K562 (cell line): ENCODE measurements at places on chromosomes 6 and 20. TPM values are rescaled to one million over a fixed set of nuclear protein-coding genes. Genes with fewer than 3 reads are reported as not detected.

GRCh38 chr6:120493505-120493904 is 840.8 kb downstream of the TBC1D32 start:
- DNase-seq = no peak

DNA sequence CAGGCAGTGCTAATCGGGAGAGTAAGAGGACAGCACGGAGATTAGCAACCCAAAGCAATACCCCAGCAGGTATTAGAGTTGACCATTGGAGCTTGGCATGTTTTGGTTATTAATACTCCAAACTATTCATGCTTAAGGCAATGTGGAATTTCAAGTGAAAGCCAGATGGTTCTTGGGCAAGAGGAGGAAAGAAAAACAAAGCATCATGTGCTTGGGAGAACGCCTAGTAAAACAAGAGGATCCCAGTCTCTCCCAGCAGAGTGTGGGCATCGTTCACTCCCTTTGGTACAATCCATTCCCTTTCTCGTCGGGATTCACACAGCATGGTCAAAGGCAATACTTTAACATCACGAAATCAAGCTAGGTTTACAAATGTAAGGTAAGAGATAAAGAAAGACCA is 349.8 kb downstream of the PRKN start:
- DNase-seq = no peak

DNA sequence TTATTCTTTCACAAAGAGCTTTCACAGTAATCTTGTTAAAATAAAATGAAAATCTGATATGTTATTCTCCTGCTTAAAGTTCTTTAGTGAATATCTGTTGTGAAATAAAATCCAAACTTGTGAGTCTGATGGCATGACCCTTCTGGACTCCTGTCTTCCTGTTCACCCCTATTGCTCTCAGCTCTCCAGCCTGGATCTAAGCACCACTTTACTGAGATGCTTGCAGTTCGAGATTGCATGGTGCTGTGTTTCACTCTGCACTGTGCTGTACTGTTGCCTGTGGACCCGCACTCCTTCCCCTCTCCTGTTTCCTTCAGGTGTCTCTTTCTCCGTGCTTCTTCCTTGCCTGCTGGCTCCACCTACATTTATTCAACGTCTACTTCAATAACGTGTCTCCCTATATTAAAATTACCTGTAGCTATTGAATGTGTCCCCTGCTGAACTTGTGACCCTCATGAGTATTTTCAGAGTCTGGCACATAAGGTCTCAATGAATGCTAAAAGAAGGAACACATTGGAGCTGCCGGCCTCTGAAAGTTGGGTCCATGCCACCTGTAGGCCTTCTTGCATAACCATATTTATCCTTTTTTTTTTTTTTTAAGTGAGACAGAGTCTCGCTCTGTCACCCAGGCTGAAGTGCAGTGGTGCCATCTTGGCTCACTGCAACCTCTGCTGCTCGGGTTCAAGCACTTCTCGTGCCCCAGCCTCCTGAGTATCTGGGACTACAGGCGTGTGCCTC is 100.1 kb downstream of the ARID1B start:
- DNase-seq = no peak

DNA sequence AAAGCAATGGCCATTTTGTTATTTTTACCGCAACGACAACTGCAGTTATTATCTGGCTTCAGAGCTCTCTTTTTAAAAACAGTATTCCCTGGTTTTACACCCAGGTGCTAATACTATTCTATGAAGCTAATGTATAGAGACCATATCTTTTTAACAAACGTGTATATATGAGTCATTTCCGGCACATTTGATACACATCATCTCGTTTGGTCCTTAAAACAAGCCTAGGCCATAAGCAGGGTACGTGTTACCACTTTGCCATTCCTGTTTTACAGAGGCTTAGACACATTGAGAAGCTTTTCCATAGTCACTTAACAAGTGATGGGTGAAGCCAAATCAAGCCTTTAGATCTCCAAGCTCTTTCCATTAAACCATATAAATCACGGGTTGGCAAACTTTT is 5.5 kb downstream of the TRAF3IP2 start:
- DNase-seq = no peak

- peak; percentile 63 for DNase-seq
These were observed 30.8 kb downstream of the CD164 start for GRCh38 chr6:109351231-109352130.

- DNase-seq = no peak
These were observed 20.7 kb upstream of the ELOVL2 start for GRCh38 chr6:11064836-11065235.

GRCh38 chr6:72382602-72383529 is 239.0 kb upstream of the KCNQ5 start:
- no peak for DNase-seq

- DNase-seq = peak; percentile 81
These were observed 203.7 kb downstream of the NFATC2 start for GRCh38 chr20:51338692-51339440.

GRCh38 chr6:36649701-36650484 is 28.6 kb upstream of the CDKN1A start:
- no peak for DNase-seq

DNA sequence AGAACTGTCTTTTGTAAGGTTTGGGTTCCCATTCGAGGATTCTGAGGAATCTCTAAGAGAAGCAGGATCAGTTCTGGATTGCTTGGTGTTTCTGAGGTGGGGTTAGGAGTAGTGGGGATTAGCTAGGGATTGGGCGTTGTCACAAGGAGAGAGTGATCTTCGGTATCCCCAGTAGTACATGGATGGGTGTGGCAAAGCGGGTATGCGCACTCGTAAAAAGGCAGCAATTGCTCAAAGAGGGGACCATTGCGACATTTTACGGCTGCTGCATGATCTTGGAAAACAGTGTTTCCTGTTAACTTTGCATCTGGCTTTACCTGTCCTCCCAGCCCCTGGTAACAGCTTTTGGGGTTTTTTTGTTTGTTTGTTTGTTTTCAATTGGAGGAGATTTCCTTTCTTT is 9.7 kb upstream of the ZSCAN9 start:
- peak; percentile 36 for DNase-seq

DNA sequence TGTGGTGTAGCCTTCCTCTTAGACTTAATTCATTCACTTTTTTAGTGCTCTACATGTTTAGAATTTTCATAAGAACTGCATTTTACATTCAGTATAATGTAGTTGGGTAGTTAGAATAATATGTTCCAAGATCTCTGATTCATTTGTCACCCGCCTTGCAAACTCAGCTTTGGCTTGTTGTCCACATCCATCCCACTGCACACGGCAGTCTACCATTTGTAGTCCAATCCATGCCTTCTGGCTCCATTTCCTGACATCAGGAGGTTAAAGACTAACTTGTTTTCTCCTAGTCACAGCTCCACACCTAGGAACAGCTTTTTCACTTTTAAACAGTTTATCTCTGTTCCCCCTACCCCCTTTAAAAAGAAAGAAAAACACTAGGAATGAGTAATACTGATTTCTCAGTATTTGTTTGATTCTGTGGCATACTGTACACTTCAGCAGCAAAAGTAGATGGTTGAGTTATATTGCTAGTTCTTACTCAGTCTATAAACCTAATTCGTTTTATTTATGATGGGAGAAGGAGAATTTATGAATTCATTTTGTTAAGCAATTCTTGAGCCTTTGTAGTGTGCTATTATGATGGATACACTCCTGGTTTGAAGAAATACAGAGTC is 180.9 kb downstream of the ARID1B start:
- no peak for DNase-seq

GRCh38 chr20:16014436-16014835 is 558.8 kb downstream of the KIF16B start:
- no peak for DNase-seq

- no peak for DNase-seq
These were observed 59.1 kb upstream of the BHLHE23 start for GRCh38 chr20:63065911-63066310.

GRCh38 chr6:28135393-28135792 is 6.3 kb upstream of the ZKSCAN8 start:
- peak; percentile 32 for DNase-seq

- DNase-seq = no peak
These were observed 76.8 kb upstream of the CD93 start for GRCh38 chr20:23162887-23163286.

DNA sequence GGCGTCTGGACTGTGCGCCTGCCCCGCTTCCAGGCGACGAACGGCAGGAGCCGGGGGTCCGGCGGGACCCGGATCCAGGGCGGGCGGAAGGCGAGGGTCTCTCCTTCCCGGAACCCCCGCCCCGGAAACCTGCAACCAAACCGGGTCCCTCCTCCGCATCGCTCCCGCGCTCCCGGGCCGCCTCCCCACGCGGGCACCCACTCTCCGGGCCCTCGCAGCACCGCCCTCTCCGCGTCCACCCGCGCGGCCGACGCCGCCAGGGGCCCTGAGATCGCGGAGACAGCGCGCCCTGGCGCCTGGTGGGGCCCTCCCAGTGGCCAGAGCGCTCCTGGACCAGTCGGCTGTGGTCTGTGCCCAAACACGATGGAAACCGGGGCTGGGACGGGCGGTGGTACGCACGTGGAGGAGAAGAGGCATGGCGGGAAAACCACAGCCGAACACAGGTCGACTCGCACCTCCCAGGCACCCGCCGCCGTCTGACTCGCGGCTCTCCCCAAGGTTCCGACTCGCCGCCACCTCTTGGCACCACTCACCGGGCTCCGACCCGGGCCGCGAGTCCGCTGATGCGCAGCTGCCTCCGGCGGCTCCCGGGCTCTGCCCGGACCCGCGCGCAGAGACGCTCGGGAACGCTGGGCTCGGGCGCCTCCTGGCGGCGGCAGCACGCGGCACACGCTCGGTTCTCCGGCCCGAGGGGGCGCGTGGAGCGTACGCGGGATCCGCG is 7.9 kb downstream of the NKX2-2 start:
- DNase-seq = peak; percentile 80

DNA sequence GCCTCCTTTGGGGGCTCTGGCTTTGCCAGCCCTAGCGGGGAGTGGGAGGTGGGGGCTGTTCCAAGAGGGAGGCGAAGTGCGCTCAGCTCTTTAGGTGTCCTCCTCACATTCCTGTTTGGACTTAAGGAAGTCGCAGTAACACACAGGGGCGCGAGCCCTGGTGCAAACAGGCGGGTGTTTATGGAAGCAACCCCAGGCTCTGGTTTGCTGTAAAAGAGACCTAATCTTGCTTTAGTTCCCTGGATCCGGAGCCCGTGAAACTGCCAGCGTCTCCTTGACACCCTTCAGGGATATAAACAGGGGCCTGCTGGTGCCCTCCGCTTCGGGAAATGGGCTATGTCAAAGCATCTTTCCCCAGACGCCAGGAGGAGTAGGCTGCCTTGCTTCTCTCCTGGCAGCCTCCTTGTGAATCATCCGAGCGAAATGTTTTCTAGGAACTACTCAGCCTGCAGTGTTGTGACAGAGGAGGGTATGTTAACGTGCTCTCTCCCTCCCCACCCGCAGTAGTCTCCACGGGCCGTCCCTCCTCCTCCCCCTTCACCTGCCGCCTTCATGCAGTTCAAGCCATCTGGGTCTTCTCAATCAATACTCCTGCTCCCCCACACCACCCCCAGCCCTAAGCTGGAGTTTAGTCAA is 168.0 kb upstream of the LRFN2 start:
- DNase-seq = no peak

DNA sequence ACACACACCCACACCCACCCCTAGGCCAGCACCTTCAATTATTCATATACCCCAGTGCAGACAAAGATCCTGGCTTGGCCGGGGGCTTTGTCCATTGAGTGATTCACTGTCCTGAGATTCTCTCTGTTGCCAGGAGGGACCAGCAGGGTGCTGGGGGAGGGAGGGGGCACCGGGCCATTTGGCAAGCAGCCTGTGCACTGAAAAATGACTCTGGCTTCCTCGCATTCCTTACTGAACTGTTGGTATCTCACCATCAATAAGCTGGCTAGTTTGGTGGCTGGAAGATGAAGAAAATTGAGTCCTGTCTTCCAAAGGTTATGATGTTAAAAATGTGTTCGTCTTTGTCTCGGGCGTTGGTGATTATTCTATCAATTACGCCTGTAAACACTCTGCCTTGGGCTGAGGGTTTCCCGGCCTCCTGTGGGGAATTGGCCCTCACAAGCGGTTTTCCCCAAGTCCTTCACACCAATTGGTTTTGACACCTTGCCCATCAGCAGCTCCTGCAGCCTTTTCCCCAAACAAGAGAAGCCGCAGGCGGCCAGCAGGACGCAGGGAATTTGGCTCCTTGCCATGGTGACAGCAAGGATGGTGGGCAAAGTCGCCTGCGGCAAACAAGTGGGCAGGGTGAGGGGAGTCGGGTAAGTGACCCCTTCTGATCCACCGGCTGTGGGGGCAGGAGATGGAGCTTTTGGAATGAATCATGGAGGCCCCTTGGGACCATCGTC is 4.9 kb downstream of the VSTM2L start:
- DNase-seq = no peak

DNA sequence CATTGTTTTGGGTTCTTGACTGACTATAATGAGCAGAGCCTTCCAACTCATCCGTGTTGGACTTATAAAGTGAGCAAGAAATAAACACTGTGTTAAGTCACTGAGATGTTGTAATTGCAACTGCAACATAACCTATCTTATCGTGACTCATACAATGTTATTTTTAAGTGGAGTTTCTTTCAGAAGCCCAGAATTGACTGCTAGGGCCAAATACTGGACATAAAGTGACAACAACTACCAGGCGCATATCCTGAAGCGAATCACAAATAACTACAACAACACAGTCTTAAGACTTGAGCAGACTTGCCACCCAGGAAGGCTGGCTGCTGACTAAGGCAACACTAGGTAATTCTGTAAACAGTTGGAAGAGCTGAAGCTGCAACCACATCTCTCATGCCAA is 326.6 kb downstream of the COL12A1 start:
- no peak for DNase-seq

- DNase-seq = no peak
These were observed 91.4 kb downstream of the CD83 start for GRCh38 chr6:14209000-14209399.

- DNase-seq = no peak
These were observed 121.2 kb downstream of the SIM1 start for GRCh38 chr6:100343316-100344077.

DNA sequence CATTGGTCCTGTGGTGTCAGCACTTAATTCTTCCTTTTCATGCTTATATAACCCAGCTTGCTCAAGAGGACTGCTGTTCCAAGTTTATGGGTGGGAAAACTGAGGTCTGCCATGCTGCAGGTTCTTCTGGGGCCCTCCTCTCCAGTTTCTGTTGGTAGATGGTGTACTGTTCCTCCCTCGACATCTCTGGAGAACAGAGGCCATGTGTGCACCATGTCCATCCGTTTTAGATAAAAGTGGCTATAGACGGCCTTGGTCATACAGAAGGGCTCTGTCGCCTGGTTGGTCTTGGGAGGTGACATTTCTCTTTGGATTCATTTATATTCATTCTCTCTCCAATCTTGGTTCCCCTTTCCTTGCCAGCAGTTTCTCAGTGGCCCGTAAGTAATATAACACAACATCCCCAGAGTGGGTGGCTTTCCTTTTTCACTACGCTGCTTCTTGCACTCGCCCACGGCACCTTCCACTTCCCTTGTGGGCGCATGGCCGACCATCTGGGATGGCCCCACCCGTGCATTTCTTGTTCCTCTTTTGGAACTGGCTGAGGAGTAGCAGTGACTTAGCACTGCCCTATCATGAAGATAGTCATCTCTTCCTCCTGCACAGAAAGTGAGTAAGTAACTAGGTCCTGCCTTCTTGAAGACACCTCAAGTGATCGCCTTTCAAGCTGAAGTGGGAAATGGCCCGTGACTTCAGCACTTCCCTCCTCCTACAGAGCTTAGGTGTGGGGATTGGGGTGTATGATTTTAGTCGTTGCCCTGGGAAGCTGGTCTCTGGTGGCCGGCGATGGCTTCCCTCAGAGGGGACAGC is 94.2 kb downstream of the RREB1 start:
- peak; percentile 86 for DNase-seq

The TMEM63B gene
- 26.8 and 31.0 TPM in 2 replicates for polyA plus RNA-seq

The DPPA5 gene
- polyA plus RNA-seq = not detected in 2 replicates

The PLEKHG1 gene
- 0.03 TPM in 1 of 2 replicates, not detected in the other for polyA plus RNA-seq

The DNAH8 gene
- 2.5 and 4.0 TPM in 2 replicates for polyA plus RNA-seq

The GUCA1A gene
- polyA plus RNA-seq = not detected in 2 replicates

The CNR1 gene
- polyA plus RNA-seq = 0.43 and 0.94 TPM in 2 replicates

The AIF1 gene
- polyA plus RNA-seq = 18.9 and 23.5 TPM in 2 replicates

The MAPK13 gene
- 1.00 and 2.3 TPM in 2 replicates for polyA plus RNA-seq
